ENCODE measurements at places on chromosomes 6 and 20.

GRCh38 chr20:58783511-58784011 is 67.1 kb downstream of the GNAS-AS1 start:
- no peak for DNase-seq

DNA sequence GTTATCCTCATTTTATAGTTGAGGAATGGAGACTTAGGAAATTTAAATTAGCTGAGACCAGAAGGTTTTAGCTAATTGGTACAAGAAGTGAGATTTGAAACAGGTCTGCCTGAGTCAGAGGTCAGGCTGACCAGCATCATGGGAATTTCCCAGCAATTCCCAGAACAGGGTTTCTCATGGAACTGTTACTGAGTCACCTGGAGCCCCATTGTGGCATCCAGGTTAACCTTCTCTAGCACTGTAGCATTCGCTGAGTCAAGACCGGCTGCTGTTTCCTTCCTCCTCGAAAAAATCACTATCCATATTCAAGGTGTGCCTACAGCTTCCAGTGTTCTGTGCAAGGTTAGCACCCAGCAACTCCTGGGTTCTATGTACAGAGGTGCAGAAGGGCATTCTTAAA is 238.0 kb upstream of the MAN1A1 start:
- no peak for DNase-seq

GRCh38 chr20:33875534-33876026 is 64.4 kb downstream of the CHMP4B start:
- DNase-seq: no peak

GRCh38 chr6:17066610-17067009 is 35.2 kb upstream of the STMND1 start:
- no peak for DNase-seq

DNA sequence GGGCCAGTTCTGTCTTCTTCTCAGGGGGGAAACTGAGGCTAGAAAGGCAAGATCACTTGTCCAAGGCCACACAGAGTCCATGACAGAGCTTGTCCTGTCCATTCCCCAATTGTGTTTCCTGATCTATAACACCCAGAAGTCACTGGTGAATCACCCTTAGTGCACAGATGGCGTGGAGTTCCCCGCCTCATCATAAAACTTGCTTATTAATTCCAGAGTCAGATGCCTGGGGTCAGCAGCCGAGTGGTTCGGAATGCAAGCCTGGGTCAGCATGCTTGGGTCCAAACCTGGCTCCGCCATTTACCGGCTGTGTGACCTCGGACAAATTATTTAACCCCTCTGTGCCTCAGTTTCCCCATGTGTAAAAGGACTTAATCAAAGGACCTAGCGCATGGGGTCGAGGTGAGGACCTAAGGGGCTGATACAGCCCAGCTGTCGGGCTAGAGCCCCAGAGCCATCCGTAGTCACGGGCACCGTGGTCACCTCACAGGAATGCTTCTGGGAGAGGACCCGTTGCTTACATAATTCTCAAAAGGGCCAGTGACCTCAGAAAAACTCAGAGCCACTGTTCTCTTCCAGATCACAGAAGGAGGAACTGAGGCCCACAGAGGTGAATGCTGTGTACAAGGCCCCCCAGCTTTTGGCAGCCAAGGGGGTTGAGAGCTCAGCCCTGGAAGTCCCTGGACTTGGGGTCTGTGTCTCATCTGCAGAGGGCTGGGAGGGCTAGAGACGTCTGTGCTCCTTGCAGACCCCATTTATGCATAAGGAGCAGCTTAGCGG is 1.4 kb upstream of the ZBP1 start:
- DNase-seq: no peak

GRCh38 chr6:92589996-92590395 is 829.4 kb downstream of the EPHA7 start:
- no peak for DNase-seq

DNA sequence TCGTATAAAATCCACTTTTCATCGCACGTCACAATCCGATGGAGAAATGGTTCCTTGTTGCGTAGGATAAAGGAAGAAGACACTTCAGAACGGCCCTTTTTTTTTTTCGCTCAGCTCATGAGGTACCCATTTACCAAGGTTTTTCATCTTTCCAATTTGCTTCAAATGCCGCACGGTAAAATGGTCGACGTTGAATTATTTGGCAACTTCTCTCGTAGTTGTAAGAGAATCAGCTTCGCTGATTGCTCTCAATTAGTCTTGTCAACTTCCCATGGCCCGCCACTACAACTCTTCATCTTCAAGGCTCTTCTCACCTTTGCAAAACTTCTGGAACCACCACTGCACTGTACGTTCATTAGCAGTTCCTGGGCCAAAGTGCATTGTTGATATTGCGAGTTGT is 28.8 kb downstream of the POM121L2 start:
- DNase-seq: no peak

- DNase-seq: peak; percentile 87
Observed at GRCh38 chr6:2765896-2766766, 938 bp downstream of the WRNIP1 start.

GRCh38 chr6:47646689-47647088 is 51.7 kb upstream of the ADGRF4 start:
- no peak for DNase-seq

DNA sequence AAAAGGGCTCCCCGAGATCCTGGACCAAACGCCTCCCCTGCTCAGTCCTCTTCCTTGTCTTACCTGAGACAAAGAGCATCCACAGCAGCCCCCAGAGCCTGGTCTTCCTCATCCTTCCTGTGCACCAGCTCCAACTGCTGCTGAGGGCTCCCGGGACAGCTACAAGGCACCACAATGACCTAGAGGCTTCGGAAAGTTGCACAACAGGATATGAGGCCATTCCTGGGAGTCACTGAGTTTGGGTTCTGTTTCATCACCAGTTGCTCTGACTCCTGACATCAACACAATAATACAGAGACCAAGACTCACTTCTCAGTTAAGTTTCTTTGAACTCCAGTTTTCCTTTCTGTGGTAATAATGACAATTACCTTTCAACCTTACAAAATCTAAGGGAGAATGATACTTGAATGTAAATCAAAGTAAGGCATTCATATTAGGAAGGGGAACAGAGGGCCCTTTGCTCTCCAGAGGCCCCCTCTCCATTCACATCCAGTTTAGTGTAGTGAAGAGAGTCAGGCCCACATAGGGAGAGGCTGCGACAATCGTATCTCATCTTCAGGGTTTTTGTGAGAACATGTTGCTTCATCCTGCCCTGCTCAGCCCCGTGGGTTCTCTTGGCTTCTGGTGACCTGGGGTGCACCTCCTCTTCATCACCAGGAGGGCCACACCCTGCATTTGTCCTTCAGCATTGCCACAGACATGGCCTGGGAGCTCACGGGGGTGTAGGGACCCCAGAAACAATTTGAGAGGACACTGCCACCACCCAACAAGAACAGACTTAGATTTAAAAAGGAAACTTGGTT is at the start of gene TREM1:
TREM1 (minus strand) TSS at position 139 of the 803 bp plus-strand sequence; CDS start at position 112, 27 bp downstream.
- no peak for DNase-seq

DNA sequence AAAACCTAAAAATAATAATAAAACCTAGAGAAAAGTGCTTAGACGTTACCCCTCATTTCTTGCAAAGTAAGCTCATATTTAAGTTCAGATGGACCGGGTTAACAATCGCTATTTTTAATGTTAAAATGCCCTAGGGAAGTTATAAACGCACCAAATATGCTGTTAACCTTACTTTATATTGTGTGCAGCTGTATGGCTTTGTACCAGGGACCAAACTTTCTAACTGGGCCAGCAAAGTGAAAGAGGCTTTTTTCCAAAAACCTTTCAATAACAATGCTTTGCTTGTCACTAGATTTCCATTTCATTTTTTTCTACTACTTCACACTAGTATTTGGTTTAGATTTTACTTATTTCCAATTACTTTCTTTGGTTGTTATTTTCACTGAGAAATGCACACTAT is 248.5 kb downstream of the FOXC1 start:
- DNase-seq: no peak

DNA sequence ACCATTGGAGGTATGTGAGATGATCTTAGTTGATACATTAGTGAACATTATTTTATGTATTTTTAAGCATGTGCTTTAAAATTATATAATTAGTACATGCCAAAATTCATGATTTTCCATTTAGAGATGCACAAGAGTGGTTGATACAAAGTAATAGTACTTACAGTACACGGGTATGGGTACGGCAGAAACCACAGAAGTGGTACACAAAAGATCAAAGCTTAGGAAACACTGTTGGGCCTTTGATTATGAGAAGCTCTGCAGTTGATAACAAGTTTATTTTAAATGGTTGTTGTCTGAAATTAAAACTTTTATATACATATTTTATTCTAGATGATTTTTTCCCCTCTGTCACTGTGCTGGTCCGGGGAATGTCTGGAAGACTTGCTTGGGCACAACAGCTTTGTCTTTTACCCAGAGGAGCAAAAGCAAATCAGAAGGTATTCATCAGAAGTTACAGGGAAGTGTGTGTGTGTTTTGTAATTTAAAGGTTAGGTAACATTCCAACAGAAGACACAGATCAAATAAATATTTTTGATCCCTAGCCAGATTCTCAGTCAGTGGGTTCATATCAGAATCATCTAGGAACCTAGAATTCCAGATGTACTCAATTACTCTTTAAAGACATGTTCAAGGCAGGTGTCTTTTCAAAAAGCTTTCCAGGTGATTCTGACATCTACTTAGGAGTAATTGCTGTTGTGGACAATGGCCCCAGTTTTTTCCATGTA is 32.5 kb upstream of the ADIG start:
- no peak for DNase-seq

DNA sequence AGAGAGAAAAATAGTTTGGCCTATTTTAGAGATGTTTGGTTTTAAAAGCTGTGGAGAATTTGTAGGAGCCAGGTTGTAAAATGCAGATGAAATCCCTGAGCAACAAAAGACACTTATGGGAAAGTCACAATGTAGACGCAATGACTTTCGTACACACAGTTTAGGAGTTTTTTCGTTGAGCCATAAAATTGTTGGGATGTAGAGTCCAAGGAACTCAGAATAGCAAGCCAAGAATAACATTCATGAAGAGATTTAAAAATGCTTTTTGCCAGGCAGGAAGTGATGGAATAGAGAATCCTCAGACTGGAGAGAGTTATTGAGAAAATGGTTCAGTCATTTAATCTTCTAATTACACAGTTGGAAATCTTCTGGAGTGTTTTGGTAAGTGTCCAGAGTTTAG is 11.5 kb upstream of the PROKR2 start:
- no peak for DNase-seq

DNA sequence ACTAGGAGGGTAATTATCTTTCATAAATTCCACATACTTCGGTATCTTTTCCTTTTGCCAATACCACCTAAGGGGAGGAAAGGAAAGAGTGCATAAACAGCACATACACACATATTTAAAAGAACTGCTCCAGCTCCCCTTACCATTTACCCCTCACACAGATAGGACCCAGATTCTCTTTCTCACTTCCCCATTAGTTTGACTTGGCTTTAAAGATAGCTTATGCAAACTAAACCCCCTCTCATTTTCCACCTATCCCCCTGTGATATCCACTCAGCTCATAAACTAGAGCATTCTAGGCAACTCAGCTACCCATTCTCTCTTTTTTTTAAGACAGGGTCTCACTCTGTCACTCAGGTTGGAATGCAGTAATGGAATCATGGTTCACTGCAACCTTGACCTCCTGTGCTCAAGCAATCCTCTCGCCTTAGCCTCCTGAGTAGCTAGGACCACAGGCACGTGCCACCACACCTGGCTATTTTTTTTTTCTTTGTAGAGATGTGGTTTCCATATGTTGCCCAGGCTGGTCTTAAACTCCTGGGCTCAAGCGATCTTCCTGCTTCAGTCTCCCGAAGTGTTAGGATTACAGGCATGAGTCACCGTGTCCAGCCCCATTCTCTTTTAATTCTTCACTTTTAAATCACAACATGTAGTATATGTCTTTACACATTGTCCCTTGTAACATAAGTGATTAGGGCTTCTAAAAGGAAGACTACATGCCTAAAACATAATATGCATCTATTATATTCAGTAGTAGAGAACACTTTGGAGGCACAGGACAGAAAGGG is 4.0 kb downstream of the FUCA2 start:
- no peak for DNase-seq

GRCh38 chr6:79071547-79071946 is 6.5 kb downstream of the PHIP start:
- no peak for DNase-seq

- DNase-seq: no peak
Observed at GRCh38 chr6:163965426-163966348, 551.2 kb downstream of the QKI start.

- no peak for DNase-seq
Observed at GRCh38 chr6:12328701-12329100, 38.5 kb downstream of the EDN1 start.

- peak; percentile 4 for DNase-seq
Observed at GRCh38 chr6:118320652-118321051, 227.4 kb upstream of the PLN start.

GRCh38 chr6:144662812-144663365 is 377.8 kb downstream of the UTRN start:
- DNase-seq: no peak
